ENCODE measurements at places on chromosomes 11 and 22.

GRCh38 chr11:75722669-75723042 is 5.0 kb downstream of the MOGAT2 start:
- no peak for DNase-seq

DNA sequence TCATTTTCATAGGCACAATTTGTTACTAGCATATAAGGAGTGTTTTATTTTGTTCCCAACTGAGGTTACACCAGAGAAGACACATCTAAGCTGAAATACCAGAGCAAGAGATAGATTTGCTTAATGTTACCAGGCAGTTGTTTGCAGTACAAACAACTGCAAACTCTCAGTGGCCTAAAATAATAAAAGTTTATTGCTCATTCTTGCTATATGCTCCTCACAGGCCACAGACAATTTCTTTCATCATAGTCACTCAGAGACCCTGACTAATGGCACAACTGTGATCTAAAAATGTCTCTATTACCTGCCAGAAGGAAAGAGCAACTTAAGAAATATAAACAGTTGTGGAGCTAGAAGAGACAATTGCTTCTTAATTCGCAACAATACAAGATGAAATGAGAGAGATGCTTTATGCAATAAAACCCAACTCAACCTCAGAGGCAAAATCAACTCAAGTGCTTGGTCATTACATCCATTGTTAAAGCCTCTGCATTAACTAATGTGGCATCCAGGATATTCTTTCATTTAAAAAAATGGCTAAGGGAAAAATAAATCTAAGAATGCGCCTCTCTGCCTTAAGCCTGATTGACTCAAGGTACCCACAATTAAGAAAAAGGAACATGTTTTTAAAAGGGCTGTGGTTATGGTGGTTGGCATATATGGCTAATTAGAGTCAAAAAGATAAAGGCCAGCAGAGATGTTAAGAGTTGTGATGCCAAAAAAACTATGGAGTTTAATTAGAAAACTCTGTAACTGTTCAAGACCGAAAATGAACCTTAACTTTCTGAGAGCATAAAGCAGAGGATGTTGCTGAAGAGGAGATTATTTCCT is 103.7 kb downstream of the CD44 start:
- DNase-seq = peak; percentile 72

DNA sequence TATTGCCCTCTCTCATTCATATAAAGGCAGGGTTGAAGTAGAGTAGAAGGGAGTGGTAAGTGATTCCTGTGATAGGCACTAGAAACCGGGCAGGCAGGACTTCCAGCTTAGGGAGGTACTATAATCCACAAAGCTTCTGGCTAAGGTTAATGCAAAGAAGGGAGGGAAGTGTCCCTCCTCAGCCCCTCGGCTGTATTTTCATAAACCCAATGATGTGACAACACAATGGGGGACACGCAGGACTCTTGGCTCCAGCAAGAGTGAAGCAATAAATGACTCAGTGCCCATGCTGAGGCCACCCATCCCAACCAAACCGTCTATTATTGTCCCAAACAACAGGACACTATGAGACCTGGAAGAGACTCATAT is 90.7 kb downstream of the ETS1 start:
- no peak for DNase-seq

DNA sequence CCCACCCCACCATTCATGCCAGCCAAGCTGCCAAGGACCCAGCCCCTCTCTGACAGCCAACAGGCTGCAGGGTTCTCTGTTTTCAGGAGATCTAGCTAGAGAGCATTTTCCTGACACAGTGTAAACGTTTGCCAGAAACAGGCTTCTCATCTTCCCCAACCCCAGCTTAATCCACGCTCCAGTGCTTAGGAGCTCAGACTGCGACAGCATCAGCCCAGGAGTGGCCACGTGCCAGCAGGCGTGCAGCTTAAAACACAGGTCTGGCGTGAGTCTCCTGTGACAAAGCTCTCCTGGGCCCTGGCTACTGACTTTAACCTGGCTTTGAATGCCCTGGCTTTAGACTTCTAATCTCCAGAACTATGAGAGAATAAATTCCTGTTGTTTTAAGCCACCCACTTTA is 66.6 kb downstream of the GALNT18 start:
- DNase-seq = no peak

GRCh38 chr11:122354025-122354697 is 238.1 kb upstream of the BLID start:
- DNase-seq = peak; percentile 43

- no peak for DNase-seq
Observed at GRCh38 chr22:48895831-48896765, 931.6 kb downstream of the BRD1 start.

GRCh38 chr11:121965330-121965729 is 150.7 kb downstream of the BLID start:
- DNase-seq = peak; percentile 64

GRCh38 chr11:34290926-34291325 is 66.9 kb downstream of the ABTB2 start:
- no peak for DNase-seq

- no peak for DNase-seq
Observed at GRCh38 chr22:47207387-47207786, 444.9 kb downstream of the TBC1D22A start.

GRCh38 chr11:128737704-128738103 is 43.8 kb downstream of the FLI1 start:
- DNase-seq = no peak

DNA sequence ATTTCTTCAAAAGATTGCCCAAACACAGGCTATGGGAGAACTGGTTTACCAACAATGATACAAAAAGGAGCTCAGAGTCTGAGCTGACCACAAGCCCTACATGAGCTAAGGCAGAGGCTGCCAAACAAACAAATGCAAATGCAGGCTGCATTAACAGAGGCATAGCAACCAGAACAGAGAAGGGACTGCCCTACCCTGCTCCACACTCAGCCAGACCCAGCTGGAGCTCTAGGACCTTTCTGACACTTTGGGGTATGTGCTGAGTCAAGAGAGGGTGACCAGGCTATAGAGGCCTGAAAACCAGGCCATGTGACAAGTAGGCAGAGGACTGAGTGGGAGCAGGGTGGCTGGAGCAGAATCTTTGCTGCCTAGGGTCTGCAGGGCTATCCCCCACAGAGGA is 17.8 kb upstream of the P2RY2 start:
- DNase-seq = no peak

- DNase-seq = no peak
Observed at GRCh38 chr11:43992183-43992582, 49.7 kb downstream of the C11orf96 start.

DNA sequence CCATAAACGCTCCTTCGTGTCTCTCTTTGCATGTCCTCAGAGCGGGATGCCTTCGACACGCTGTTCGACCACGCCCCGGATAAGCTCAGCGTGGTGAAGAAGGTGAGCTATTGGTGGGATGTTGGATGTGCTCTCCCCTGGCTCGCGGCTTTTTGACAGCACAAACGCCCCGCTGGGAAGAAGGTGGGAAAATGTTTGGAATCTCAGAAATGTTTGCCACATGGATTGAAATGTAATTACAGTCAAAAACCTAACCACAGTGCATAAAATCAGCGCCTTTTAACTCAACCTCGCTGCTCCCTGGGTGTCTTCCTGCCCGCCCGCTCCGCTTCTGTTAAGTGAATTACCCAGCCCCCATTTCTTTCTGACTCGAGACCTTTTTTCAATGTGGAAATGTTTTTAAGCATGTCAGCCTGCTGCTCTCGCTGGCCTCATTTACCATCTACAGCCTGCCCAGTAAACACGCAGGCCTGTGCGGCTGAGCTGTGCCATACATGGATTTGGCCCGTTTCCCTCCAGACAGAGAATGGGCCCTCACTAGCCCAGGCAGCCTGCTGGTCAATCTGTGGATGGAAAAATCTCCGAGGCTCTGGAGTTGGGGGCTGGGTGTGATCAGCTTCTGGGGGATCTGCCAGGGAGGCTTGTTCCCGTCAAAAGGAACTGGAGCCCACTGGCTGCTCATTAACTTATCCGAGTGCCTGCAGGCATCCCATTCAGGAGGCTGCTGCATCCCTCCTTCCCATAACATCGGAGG is 32.7 kb upstream of the PARVG start:
- peak; percentile 62 for DNase-seq

GRCh38 chr11:128315933-128316332 is 271.4 kb downstream of the ETS1 start:
- no peak for DNase-seq

DNA sequence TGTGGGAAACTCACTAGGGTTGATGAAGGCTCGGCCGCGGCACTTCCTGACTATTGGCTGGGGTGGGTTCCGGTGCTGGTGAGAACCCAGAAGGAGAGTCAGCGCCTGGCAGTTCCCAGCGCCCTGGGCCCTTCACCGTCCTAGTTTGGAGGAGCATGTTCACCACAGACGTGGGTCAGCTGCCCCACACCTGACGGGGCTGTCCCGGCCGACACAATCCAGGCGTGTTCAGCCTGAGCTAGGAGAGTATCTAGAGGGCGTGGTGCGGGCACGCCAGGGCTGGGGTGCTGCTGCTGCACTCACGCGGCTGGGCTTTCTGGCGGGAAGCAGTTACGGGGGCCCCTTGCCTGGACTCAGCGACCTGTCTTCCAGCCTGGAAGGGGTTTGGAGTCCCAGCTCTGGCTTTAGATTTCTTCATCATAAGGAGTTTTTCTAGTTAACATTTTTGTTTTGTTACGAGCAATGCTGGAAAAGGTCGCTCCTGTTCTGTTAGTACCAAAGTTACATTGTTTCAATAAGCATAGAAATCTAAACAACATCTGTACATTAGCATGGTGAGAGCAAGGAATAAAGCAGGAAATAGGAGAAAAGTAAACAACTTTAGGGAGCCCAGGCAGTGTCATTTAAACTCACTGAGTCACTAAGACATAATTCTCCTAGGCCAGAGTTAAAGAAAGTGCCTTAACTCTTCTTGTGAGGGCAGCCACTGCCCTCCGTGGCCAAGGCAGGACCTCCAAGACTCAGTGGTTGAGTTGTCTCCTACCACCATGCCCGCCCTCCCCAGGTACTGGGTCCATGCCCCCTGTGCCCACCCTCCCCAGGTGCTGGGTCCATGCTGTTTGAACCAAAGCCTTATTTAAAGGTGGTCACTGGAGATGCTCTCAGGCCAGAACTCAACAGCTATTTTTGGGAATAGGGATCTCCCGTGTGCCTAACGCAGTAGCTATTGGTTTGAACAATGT is 12.1 kb upstream of the ADORA2A start:
- DNase-seq = no peak

DNA sequence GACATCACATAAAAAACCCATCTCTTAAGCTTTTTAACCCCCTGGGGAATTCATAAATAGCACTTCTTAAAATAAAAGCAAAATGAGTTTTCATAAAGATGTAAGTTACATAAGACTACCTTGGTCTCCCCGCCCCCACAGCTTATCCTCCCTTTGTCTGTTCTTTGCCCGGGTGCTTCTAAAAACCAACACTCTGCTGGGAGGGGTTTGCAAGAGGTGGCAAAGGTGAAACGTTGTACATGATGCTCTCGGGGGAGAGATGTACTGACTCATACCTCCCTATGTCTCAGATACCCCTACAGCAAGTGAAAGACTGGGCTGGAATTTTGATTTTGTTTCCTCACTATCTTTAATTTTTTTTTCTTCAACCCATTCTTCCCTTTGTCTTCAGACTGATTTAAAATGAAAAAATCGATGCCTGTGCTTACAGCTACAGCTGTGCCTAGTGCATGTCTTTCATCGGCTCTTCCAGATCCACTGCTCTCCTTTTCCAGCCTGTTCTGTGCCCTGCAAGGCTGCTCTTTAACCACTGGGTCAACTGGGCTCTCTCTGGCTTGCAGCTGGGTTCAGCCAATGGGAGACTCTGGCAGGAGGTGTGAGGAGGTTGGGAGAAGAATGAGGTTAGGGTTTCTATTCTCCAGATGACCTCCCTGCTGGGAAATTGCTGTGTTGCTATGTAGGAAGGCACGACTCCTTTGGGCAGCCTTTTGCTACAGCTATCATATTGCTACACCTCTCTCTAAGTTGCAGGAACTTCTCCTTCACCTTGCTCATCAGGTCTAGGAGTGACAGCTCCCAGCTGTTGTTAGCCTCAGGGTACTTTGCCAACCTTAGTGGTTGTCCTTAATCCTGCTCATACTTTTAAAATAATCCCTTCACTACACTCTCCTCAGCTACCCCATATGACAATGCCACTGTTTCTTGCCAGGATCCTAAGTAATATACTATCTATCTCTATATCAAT is 266.5 kb downstream of the TENM4 start:
- DNase-seq = peak; percentile 6

DNA sequence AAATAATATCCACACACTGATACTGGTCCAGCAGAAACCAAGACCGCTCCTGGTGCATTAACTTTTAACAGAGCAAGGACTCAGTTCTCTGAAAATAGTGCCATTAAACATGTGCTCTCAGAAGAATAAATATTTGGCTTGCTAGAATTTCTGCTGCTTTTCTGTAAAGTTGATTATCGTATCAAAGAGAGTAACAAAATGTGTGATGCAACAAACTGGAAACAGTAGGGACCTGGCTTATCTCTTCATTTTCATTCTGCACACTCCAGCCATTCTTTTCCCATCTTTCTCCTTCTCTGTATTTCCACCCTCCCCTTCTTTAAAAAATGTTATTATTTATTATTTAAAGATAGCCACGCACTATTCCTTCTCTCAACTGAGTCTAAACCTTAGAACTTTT is 43.9 kb downstream of the WT1 start:
- DNase-seq = no peak

- DNase-seq = no peak
Observed at GRCh38 chr11:12767577-12767976, 93.4 kb downstream of the TEAD1 start.

Measured in EH (cell line).